GM23338 (cell line): ENCODE measurements at places on chromosomes 7 and 10. TPM values are rescaled to one million over a fixed set of nuclear protein-coding genes. Genes with fewer than 3 reads are reported as not detected.
A peak's percentile ranks its signal among the peaks of the same experiment; 100 is the strongest.

The TMEM236 gene
- total RNA-seq: 0.03 and 0.04 TPM in 2 replicates

The STEAP1B gene
- total RNA-seq: 13.9 and 16.5 TPM in 2 replicates

The RAPGEF5 gene
- total RNA-seq: 13.1 and 17.7 TPM in 2 replicates

The WEE2 gene
- total RNA-seq: 0.16 TPM in 1 of 2 replicates, not detected in the other

The CCDC172 gene
- total RNA-seq: 3.8 and 4.6 TPM in 2 replicates

The PPP1R3C gene
- total RNA-seq: 1.6 and 1.8 TPM in 2 replicates

The GNAT3 gene
- not detected in 2 replicates for total RNA-seq

The SYT15 gene
- total RNA-seq: 0.39 TPM in 1 of 2 replicates, not detected in the other

The CALCR gene
- total RNA-seq: 1.4 and 1.6 TPM in 2 replicates

The CDCA7L gene
- 174 and 202 TPM in 2 replicates for total RNA-seq

The TACC2 gene
- total RNA-seq: 24.2 and 35.9 TPM in 2 replicates

The EBF3 gene
- 0.23 and 0.49 TPM in 2 replicates for total RNA-seq

The FAM25C gene
- total RNA-seq: not detected in 2 replicates

- peaks cover 48% of the 10 kb centered on the region for H3K4me1 ChIP-seq
- no peaks in the 10 kb centered on the region for H3K36me3 ChIP-seq
- H3K4me3 ChIP-seq: no peak overlapping the region
- DNase-seq: no peak
Observed at GRCh38 chr7:127751490-127752448, 99.8 kb downstream of the SND1 start.

GRCh38 chr7:76063525-76063924 is 15.6 kb downstream of the MDH2 start:
- no peak for DNase-seq
- peaks cover 38% of the 10 kb centered on the region for H3K36me3 ChIP-seq
- no peaks in the 10 kb centered on the region for H3K27me3 ChIP-seq
- no peaks in the 10 kb centered on the region for H3K4me1 ChIP-seq
- H3K27ac ChIP-seq: no peak overlapping the region

- no peak overlapping the region for H3K27ac ChIP-seq
- H3K4me1 ChIP-seq: no peaks in the 10 kb centered on the region
- H3K27me3 ChIP-seq: no peaks in the 10 kb centered on the region
- no peaks in the 10 kb centered on the region for H3K36me3 ChIP-seq
Observed at GRCh38 chr7:116307253-116307652, 96.9 kb downstream of the TES start.

- H3K4me1 ChIP-seq: no peaks in the 10 kb centered on the region; the same call in 1 of the 2 replicates
- H3K27me3 ChIP-seq: no peaks in the 10 kb centered on the region
- H3K27ac ChIP-seq: no peak overlapping the region
- no peaks in the 10 kb centered on the region for H3K36me3 ChIP-seq
- peak overlapping the region; percentile 41; the same call in 1 of the 2 replicates for H3K4me3 ChIP-seq
Observed at GRCh38 chr10:28925121-28925663, 247.9 kb downstream of the BAMBI start.

GRCh38 chr10:116611153-116611545 is 9.6 kb upstream of the PNLIPRP2 start:
- H3K27ac ChIP-seq: no peak overlapping the region
- DNase-seq: no peak
- H3K36me3 ChIP-seq: 0 out of 2 replicates have a peak, but pooled peaks cover 3% of the 10 kb centered on the region
- H3K4me1 ChIP-seq: no peaks in the 10 kb centered on the region

- H3K36me3 ChIP-seq: no peaks in the 10 kb centered on the region
- H3K4me1 ChIP-seq: no peaks in the 10 kb centered on the region
- no peak overlapping the region for H3K27ac ChIP-seq
- no peak overlapping the region for H3K4me3 ChIP-seq
- no peaks in the 10 kb centered on the region for H3K27me3 ChIP-seq
Observed at GRCh38 chr7:84524714-84525694, 330.4 kb upstream of the SEMA3A start.

GRCh38 chr7:19378345-19378714 is 233.1 kb upstream of the FERD3L start:
- H3K27ac ChIP-seq: no peak overlapping the region; the same call in 1 of the 2 replicates
- DNase-seq: no peak
- H3K36me3 ChIP-seq: no peaks in the 10 kb centered on the region
- H3K27me3 ChIP-seq: no peaks in the 10 kb centered on the region
- no peak overlapping the region for H3K4me3 ChIP-seq

DNA sequence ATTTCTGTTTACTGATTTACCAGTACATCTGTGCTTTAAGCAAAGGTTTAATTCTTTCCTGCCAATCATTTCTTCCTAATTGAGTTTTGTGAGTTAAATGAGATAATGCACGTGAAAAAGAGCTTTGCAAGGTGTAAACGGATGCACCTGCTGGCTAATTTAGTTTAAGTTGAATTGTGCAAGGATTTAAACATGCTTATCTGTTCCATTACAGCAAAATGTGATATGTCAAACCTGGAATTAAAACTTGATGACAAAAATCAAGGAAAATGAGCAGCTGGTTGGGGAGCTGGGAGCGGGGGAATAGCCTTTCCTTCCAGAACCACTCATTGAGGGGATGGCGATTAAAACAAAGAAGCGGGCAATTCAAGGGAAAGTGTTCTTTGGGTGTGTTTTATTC is 155.0 kb upstream of the CTTNBP2 start:
- no peak overlapping the region for H3K4me3 ChIP-seq
- no peaks in the 10 kb centered on the region for H3K4me1 ChIP-seq
- H3K27ac ChIP-seq: no peak overlapping the region

DNA sequence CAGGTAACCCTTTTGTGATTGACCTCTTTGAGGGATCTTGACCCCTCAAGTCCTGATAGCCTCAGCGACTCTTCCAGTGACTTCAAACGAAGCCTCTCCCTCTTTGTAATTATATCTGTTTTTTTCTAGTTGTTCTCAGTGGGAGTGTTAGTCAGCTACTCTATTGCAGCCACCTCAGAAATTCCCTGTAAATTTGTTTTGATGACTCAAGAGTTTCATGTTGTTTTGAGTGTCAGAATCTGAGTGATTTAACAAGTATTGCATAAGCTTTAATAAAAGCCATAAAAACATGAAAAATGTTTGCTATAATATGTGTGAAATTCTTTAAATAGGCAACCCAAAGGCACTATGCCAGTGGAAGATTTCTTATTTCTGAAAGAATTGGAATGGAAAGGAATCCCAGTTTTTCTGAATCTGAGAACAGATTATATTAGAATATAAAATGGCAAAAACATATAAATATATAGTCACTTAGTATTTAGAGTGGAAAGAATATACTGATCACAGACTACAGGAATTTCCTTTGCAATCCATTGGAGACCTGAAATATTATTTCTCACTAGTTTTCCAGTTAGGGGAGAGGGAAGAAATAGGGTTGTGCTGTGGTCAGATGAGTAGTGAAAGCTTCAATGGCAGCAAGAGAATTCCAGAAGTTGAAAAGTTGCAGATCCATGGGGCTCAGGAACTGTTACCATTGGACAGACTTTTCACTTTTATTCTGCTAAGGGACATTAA is 94.4 kb upstream of the SEMA3C start:
- DNase-seq: peak; percentile 8
- H3K4me1 ChIP-seq: no peaks in the 10 kb centered on the region
- no peaks in the 10 kb centered on the region for H3K27me3 ChIP-seq
- no peak overlapping the region for H3K27ac ChIP-seq
- H3K4me3 ChIP-seq: no peak overlapping the region
- no peaks in the 10 kb centered on the region for H3K36me3 ChIP-seq

DNA sequence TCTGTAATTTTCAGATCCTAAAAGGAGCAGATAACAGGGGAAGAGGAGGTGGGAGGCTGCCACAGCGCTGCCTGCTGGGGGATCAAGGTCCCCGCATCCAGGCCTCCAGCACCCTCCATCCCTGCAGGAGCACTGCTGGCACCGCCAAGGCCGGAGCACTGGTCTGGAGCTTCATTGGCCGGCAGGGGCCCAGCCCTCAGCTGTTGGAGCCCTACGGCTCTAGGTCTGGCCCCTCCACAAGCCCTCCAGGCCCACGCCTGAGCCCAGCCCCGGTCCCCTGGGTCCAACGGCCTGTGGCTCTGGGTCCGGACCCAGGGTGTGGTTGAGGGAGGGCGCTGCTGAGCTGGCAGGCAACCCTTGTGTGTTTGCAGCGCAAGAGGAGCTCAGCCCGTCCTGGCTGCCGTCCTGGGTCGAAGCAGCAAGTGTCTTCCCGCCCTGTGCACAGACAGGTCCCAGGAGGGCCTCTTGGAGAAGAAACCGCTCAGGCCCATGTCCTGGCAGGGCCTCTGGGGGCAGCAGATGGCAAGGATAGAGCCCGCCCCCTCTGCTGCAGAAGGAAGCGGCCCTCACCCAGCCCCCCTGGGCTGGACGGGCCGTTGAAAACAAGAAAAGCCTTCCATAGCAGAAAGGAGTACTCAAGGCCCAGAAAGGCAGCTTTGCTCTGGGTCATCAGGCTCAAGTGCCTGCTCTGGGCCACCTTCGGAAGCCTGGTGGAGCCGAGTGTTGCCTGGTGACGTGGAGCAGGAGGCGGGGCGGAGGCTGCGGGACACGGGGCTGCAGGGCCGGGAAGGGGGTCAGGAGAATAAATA is 54.3 kb upstream of the TNRC18 start:
- H3K4me3 ChIP-seq: peak overlapping the region; percentile 34; the same call in 1 of the 2 replicates
- no peaks in the 10 kb centered on the region for H3K36me3 ChIP-seq
- H3K27ac ChIP-seq: peak overlapping the region; percentile 53; the same call in 1 of the 2 replicates
- peak; percentile 82 for DNase-seq

- no peak overlapping the region for H3K27ac ChIP-seq
- peaks cover 15% of the 10 kb centered on the region for H3K4me1 ChIP-seq
Observed at GRCh38 chr7:2983586-2983985, 60.1 kb downstream of the CARD11 start.

GRCh38 chr10:58932126-58932525 is 244.3 kb upstream of the PHYHIPL start:
- no peak for DNase-seq
- no peaks in the 10 kb centered on the region for H3K4me1 ChIP-seq
- H3K27ac ChIP-seq: no peak overlapping the region
- no peak overlapping the region for H3K4me3 ChIP-seq

DNA sequence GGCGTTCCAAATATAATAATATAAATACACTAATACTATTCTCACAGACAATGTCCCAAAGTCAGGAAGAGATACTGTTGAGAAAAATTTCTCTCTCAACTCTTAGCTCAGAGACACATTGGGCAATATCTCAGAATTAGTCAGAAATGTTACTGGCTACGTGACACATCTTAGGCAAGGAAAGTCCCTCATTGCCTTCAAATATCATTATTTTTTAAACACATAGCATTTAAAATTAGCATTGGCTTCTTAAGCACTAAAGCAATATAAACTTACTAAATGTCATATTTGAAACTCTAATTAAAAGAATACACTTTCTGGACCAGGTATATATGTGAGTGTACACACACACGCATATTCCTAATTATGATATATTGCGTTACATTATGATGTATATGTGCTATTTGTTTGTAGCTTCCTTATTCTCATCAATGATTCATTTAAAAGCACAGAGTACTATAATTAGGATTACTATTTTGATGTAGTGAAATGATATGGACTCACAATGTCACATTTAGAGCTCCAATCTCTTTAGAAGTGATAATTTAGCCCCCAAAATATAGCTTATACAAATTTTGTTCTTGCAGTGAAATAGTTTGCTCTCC is 255.8 kb downstream of the TWIST1 start:
- H3K36me3 ChIP-seq: no peaks in the 10 kb centered on the region
- no peak overlapping the region for H3K4me3 ChIP-seq
- H3K4me1 ChIP-seq: no peaks in the 10 kb centered on the region

DNA sequence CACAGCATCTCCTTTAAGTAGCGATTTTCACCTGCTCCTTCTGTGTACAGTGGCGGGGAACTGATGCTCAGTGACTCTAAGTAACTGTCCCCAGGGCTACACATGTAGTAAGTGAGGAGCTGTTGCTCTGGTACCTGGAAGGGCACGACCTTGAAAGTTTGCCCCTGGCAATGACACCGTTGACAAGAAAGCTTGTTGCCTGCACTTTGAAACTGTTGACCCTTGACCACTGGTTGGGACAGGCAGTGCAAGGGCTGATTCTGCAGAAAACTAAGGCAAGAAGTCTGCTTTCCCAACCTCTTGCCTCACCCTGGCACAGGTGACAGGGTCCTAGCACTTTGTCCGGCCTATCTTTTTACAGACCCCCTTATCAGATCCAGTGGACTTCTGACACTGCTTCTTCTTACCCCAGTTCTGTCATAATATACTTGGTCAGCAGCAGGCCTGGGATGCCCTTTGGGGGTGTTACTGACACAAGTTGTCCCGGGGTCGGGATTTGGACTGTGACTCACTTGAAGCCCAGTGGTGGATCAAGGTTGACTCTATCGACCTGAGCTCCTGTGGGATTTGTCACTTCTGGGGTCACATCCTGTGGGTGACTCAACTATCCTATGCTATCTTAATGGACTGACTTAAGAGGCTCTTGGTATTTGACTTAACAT is 5.8 kb downstream of the ACSL5 start:
- H3K27me3 ChIP-seq: no peaks in the 10 kb centered on the region
- no peaks in the 10 kb centered on the region for H3K4me1 ChIP-seq
- H3K4me3 ChIP-seq: no peak overlapping the region
- no peak overlapping the region for H3K27ac ChIP-seq
- no peaks in the 10 kb centered on the region for H3K36me3 ChIP-seq
- no peak for DNase-seq

DNA sequence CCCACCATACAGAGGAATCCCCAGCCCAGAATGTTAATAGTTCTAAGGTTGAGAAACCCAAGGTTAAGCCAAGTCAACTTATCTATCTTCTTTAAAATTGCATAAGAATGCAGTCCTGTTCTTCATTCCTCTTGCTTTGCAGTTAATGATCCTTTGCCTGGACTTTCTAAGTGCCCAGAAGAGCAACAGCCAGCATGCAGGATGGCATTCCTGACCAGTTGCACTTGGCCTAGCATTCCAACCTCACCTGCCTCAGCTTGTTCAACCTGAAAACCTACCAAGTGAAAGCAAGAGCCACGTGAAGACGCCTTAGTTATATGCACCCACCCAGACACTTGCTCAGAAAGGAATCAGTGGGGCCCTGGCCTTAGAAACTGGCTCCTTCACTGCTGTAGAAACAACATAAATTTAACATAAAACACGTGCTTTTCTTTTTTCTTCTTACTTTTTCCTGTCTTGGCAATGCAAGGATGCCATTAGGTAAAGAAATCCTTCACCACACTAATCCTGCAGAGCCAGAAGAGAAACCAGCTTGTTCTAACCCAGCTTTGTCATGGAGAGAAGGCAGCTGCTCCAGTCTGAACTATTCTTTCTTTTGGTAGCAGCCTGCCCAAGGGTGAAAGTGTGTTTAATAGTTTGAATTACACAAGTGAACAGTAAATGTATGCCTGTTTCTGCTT is 25.0 kb downstream of the EGFR start:
- no peaks in the 10 kb centered on the region for H3K36me3 ChIP-seq
- H3K4me1 ChIP-seq: no peaks in the 10 kb centered on the region
- H3K27me3 ChIP-seq: no peaks in the 10 kb centered on the region
- H3K4me3 ChIP-seq: no peak overlapping the region
- DNase-seq: no peak
- H3K27ac ChIP-seq: no peak overlapping the region
